ENCODE measurements at places on chromosomes 11 and 22. TPM values are rescaled to one million over a fixed set of nuclear protein-coding genes. Genes with fewer than 3 reads are reported as not detected.

- H3K36me3 ChIP-seq = peaks cover 5% of the 10 kb centered on the region
- H3K4me3 ChIP-seq = peak within 1 kb of the TSS; percentile 89
- peaks cover 16% of the 10 kb centered on the region for H3K4me1 ChIP-seq
- H3K27ac ChIP-seq = peak within 1 kb of the TSS; percentile 85
- H3K27me3 ChIP-seq = no peaks in the 10 kb centered on the region
- DNase-seq = peak; percentile 67
Measured at GRCh38 chr22:37282385-37282677, at the start of gene CYTH4. Gene CYTH4 (plus strand): TSS chr22:37282508. CDS start chr22:37282570, 62 bp downstream.

GRCh38 chr11:66902486-66903177 is 45.8 kb downstream of the LRFN4 start:
- H3K27me3 ChIP-seq = no peaks in the 10 kb centered on the region
- H3K36me3 ChIP-seq = no peaks in the 10 kb centered on the region
- no peaks in the 10 kb centered on the region for H3K4me1 ChIP-seq
- no peak overlapping the region for H3K4me3 ChIP-seq
- no peak for DNase-seq

- no peaks in the 10 kb centered on the region for H3K27me3 ChIP-seq
- no peak for DNase-seq
- no peaks in the 10 kb centered on the region for H3K4me1 ChIP-seq
- no peak overlapping the region for H3K4me3 ChIP-seq
Measured at GRCh38 chr11:66216911-66217310, 51.5 kb upstream of the RAB1B start.

DNA sequence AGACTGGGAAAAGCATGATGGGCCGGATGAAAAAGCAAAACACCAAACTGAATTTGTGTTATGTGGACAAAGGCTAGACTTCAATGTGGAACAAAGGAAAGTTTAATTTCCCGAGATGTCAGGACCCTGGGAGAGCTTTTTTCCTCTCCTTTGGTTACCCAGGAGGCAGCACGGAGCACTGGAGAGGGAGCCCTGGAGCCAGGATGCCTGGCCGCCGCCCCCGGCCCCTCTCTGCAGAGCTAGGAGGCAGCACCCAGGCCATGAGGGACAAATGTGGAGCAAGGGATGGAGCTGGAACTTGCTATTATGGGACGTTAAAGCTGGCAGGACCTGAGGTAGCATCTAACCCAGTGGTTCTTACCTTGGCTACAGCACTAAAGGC is 108.9 kb downstream of the MORC2 start:
- no peaks in the 10 kb centered on the region for H3K4me1 ChIP-seq
- no peaks in the 10 kb centered on the region for H3K36me3 ChIP-seq
- DNase-seq = no peak
- H3K4me3 ChIP-seq = no peak overlapping the region
- no peak overlapping the region for H3K27ac ChIP-seq
- H3K27me3 ChIP-seq = no peaks in the 10 kb centered on the region

DNA sequence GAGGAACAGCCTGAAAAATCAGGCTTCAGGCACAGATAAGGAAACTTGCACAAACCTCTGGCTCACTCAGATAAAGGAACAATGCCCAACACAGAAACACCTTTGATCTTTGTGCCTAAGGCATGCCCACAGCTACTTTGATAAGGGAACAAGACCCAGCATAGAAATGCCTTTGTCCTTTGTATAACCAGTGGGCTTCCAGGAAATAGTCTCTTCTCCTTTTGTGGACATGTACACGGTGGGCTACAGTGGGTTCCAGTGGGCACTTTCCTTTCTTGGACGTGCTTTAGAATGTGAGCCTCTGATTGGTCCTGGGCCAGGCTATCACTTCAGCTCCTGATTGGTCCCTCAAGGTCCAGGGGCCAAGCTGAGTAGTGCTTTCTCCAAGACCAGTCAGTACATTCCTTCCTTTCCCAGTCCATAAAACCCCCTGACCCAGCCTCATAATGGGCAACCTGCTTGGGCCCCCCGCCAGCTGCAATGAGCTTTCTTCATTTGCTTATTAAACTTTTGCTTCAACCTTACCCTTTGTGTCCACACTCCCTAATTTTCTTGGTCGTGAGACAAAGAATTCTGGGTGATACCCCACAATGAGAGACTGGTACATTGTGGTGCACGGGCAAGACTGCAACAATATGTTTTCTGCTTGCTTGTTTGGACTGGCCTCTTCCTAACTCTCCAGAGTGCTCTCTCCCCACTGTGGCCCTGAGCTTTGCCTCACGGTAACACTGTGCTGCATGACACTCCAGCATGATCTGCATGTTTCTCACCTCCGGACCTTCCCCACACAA is 1.7 kb upstream of the CABIN1 start:
- no peak overlapping the region for H3K27ac ChIP-seq
- no peak for DNase-seq
- no peaks in the 10 kb centered on the region for H3K36me3 ChIP-seq

DNA sequence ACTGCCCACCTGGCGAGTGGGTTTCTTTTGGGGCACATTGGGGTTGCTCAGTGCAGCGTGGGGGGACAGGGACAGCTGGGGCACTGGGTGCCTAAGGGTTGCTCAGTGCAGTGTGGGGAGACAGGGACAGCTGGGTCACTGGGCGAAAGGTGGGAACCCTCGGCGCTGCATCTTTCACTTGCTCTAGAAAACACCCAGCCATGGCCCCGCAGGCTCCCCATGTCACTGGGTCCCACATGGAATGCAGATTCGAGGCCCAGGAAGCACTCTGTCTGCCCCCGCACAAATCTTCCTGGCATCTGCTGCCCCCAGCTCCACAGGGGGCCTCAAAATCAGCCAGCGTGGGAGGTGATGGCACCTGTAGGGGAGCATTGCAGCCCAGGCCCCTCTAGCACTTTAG is 229.3 kb downstream of the BRD1 start:
- no peak overlapping the region for H3K4me3 ChIP-seq
- peaks cover 5% of the 10 kb centered on the region for H3K4me1 ChIP-seq
- no peak for DNase-seq
- H3K27me3 ChIP-seq = no peaks in the 10 kb centered on the region

DNA sequence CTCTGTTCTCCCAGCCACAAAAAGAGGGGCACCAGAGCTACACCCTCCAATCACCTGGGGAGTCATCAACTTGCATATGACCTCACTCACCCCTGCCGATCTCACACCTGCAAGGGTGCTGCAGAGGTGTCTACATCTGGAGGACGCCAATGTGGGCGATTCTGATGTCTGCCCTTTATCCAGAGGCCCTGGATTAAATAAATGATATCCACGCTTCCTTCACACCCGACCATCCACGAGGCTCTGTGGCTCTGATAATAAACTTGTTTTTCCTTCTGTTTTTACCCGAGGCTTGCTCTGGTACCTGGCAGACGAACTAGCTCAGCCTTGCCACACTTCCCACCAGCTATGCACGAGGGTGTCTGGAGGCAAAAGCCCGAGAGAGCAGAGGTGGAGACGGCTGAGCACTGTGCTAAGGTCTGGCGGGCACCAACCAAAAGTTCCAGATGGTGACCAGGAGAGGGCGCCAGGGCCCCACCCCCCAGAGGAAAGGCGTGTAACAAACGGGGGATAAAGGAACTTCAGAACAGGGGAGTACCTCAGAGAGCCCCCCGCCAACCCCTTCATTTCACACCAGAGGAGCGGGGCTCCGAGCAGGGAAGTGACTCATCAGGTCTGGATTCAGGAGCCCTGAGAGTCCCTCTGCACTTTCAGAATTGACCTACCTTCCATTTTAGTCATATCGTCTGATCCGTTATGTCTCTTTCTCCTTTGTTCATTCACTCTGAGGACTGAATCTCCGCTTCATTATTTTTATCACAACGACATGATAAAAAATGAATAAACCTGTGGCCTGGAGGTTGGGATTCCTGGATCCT is 13.5 kb downstream of the SCN3B start:
- no peaks in the 10 kb centered on the region for H3K4me1 ChIP-seq
- H3K27me3 ChIP-seq = no peaks in the 10 kb centered on the region
- no peak overlapping the region for H3K4me3 ChIP-seq
- no peak overlapping the region for H3K27ac ChIP-seq
- peak; percentile 55 for DNase-seq
- H3K36me3 ChIP-seq = no peaks in the 10 kb centered on the region

Gene RFPL1
- not detected for total RNA-seq

- no peak overlapping the region for H3K4me3 ChIP-seq
- H3K27ac ChIP-seq = no peak overlapping the region
- no peaks in the 10 kb centered on the region for H3K36me3 ChIP-seq
- no peaks in the 10 kb centered on the region for H3K27me3 ChIP-seq
Measured at GRCh38 chr11:133570376-133570775, 38.1 kb upstream of the OPCML start.

GRCh38 chr11:19116971-19117759 is at the start of gene ZDHHC13:
Gene ZDHHC13 (plus strand): TSS chr11:19117168. CDS start chr11:19117250, 82 bp downstream.
- H3K4me1 ChIP-seq = peaks cover 14% of the 10 kb centered on the region
- no peaks in the 10 kb centered on the region for H3K36me3 ChIP-seq
- peak; percentile 89 for DNase-seq
- H3K4me3 ChIP-seq = peak within 1 kb of the TSS; percentile 82

Gene KCNJ5
- total RNA-seq = not detected

DNA sequence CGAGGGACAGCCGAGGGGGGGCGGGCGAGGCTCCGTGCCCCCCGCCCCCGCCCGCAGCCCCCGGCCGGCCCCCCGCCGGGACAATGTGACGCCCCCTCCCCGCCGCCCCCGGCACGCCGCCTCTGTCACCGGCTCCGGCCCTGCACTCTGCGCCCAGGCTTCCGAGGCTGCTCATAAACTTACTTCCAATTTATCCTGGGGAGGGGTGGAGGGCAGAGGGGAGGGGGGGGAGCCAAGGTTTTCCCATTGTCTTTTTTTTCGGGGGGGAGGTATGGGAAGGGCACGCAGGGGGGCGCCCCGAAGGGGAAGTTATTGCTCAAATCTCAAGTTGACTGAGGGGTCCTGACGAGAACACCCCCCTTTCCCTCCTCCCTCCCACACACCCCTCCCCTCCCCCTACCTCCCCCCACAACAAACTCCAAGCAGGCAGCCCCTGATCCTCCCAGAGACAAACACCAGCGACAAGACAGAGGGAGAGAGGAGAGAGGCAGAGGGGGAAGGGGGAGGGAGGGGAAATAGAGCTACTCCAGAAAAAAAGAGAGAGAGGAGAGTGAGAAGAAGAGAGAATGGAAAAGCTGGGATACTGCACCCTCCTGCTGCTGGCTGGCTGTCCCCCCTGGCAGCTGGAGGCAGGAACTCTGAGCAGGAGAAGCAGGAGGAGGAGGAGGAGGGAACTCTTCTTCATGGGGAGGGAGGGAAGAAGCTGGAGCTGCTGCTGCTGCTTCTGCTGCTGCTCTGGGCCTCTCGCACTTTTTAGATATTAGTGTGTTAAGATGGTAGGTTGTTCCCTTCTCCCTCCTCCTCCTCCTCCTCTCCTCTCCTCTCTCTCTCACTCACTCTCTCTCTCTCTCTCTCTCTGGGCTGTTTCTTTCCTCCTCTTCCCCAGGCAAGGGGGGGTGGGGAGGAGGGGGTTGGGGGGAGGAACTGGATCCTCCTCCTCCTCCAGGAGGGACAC is 631 bp downstream of the PHF21A start:
- peak overlapping the region; percentile 80 for H3K27ac ChIP-seq
- H3K4me1 ChIP-seq = peaks cover 21% of the 10 kb centered on the region
- H3K36me3 ChIP-seq = no peaks in the 10 kb centered on the region
- H3K4me3 ChIP-seq = peak overlapping the region; percentile 79
- DNase-seq = peak; percentile 41
- no peaks in the 10 kb centered on the region for H3K27me3 ChIP-seq

DNA sequence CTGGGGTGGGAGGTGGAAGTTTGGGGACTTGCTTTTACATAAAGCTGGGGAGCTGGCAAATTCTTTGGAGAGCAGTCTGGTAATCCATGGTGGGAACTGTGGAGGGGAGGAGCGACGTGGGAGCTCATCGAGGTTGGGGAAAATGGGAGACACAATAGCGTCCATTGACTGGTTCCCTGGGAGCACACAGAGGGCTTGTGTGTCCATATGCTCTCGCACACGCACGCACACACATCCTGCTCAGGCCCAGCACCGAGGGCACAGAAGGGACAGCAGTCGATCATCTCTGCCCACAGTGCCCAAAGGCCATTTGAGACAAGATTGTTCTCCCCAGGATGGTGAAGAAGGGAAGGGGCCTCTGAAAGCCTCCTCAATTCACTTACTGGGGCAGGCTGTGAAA is 53.7 kb downstream of the FBXO7 start:
- no peak overlapping the region for H3K27ac ChIP-seq

GRCh38 chr22:20450551-20450906 is 12.9 kb upstream of the SCARF2 start:
- no peaks in the 10 kb centered on the region for H3K27me3 ChIP-seq
- no peak for DNase-seq
- peaks cover 25% of the 10 kb centered on the region for H3K36me3 ChIP-seq

GRCh38 chr22:45503816-45504372 is 1.2 kb downstream of the FBLN1 start:
- no peak for DNase-seq
- no peak overlapping the region for H3K4me3 ChIP-seq
- no peaks in the 10 kb centered on the region for H3K27me3 ChIP-seq
- H3K27ac ChIP-seq = no peak overlapping the region

GRCh38 chr22:49100316-49100715 is 727.4 kb downstream of the BRD1 start:
- H3K36me3 ChIP-seq = no peaks in the 10 kb centered on the region
- no peak overlapping the region for H3K27ac ChIP-seq
- no peak for DNase-seq
- H3K4me1 ChIP-seq = no peaks in the 10 kb centered on the region
- H3K4me3 ChIP-seq = no peak overlapping the region

DNA sequence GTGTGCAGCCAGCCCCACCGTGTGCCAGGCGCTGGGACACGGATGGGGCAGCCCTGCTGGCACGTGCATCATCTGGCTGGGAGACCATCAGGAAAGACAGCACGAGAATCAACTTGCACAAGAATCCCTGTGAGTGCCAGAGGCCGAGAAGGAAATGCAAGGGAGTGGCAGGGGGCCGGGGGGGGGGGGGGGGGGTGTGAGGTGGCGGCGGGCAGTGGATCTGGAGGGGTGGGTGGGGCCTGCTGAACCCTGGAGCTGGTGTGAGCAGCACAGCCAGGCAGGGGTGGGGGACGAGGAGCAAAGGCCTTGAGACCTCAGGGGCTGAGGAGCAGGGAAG is 14.0 kb upstream of the FLRT1 start:
- H3K36me3 ChIP-seq = no peaks in the 10 kb centered on the region
- no peaks in the 10 kb centered on the region for H3K27me3 ChIP-seq
- H3K4me1 ChIP-seq = no peaks in the 10 kb centered on the region
- no peak for DNase-seq

Gene ILK
- total RNA-seq = 77.3 TPM

DNA sequence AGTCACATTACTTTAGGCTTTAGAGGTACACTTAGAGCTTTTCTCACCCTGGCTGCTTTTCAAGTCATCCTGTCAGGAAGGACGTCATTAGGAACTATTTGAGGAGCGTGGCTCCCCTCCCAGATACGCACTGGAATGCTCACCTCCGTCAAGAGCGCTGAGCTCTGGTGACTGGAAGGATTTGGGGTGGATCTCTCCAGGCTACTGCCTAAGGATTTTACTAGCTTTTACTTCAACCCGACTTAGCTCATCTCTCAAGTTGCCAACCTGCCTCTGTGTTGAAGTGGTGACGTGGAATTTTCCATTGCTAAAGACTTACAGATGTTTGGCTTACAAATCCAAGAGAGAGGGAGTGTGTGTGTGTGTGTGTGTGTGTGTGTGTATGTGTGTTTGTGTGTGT is 355.3 kb upstream of the CCDC90B start:
- H3K4me1 ChIP-seq = no peaks in the 10 kb centered on the region
- H3K27ac ChIP-seq = no peak overlapping the region
- H3K4me3 ChIP-seq = no peak overlapping the region
- H3K27me3 ChIP-seq = no peaks in the 10 kb centered on the region
- no peak for DNase-seq
- H3K36me3 ChIP-seq = no peaks in the 10 kb centered on the region

- H3K27me3 ChIP-seq = no peaks in the 10 kb centered on the region
- H3K27ac ChIP-seq = peak overlapping the region; percentile 87
- H3K36me3 ChIP-seq = peaks cover 40% of the 10 kb centered on the region
- DNase-seq = peak; percentile 30
- peaks cover 19% of the 10 kb centered on the region for H3K4me1 ChIP-seq
Measured at GRCh38 chr22:19853879-19854777, 546 bp downstream of the GNB1L start.

Measured in naive thymus-derived CD4-positive, alpha-beta T cell (primary cell).